NCI-H2081 (cell line): ENCODE measurements at places on chromosomes 6 and 20.

DNA sequence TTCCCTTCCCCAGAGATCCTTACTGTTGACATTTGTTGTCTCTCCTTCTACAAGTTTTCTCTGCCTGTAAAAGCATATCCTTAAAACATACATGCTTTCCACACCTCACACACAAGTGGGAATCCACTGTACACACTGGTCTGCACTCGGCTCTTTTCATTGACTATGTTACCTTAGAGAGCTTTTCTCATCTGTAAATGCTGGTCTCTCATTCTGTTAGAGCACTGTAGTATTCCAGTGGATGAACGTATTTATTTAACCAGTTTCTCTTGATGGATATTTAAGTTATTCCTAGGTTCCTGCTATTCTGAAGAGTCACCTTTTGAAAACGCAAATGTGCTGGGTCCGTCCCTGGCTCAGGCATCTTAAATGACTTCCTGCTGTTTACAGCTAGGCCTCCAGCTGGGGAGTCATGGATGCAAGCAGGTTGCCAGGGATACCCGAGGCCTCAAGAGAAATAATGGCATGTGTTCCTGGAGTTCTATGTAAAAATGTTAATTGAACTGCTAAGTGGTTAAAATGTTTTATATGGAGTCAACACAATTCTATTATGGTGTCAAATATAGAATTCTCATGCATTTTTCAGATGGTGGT is 61.1 kb upstream of the TGM3 start:
- peak; percentile 84 for DNase-seq

DNA sequence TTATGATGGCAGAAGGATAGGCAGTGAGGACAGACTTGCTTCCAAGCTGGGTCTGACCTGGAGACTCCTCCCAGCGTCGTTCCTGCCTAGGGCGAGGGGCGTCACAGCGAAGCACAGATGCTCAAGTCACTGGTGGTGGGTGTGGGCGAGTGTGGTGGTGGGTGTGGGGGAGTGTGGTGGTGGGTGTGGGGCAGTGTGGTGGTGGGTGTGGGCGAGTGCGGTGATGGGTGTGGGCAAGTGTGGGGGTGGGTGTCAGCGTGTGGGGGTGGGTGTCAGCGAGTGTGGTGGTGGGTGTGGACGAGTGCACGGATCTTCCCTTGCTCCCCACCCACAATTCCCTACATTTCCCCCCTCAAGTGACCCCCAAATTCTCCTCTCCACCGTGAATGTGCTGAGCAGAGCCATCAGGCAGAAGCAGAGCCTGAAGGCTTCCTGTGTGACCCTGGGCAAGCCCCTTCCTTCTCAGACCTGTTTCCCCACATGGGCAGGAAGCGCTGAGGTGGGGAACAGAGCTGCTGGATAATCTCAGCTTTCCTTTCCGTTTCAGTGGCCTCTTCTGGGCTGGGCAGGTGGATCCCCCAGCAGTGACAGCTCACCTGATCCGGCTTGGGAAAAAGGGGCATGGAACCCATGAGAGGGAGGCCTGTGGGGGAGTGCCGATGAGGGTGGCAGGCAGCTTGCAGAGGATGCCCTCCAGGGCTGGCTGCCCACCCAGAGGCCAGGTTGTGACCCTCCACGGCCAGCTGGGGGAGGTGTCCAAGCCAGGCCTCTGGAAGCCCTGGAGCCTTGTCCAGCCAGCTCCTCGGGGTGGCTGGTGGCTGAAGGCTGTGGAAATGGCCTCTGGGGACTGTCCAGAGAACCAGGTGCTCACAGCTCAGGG is 42.9 kb downstream of the RSPO4 start:
- no peak for DNase-seq

DNA sequence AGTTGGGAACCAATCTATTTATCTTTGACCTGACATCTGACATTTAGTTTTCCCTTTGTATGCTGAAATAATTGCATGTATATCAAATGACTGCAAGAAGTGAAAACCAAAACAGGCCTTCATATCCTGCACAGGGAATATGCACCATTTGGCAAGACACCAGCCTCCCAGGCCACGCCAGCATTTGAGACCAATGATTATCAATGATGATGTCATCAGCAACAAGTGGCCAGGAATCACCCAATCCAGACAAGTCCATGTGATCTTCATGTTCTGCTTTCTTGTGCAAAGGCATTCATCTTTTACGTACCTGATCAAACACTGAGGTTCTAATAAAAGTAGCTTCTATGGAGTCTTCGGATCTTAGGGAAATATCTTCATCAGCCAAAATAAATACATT is 107.4 kb upstream of the TENT5A start:
- DNase-seq = no peak

- no peak for DNase-seq
These were observed 8.4 kb upstream of the STK35 start for GRCh38 chr20:2093159-2093781.

DNA sequence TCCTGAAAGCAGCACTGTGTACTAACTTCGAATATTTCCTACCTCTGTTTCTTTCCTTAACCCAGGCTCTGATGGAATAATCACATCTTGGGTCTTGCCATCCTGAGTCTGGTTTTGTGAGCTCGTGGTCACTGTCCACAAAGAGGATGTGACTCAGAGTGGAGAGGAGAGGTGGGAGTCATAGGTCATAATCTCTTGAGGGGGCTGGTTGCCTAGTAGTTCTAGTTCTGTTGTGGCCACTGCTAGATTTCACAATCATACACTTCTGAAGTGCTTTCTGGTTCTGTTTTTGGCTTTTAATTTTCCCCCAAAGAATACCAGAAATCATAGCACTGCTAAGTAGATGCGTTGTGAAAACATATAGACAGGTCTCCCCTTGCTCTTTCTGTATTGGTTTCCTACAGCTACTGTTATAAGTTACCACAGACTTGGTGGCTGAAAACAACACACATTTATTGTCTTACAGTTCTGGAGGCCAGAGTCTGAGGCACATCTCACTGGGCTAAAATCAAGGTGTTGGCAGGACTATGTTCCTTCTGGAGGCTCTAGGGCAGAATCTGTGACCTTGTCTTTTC is 102.8 kb downstream of the NRSN1 start:
- no peak for DNase-seq

GRCh38 chr6:84466511-84466910 is 239.1 kb upstream of the CEP162 start:
- DNase-seq = no peak

- DNase-seq = peak; percentile 9
These were observed 160.0 kb upstream of the RALGAPA2 start for GRCh38 chr20:20872428-20872827.

GRCh38 chr20:2469991-2470422 is 582 bp downstream of the SNRPB start:
- DNase-seq = no peak

DNA sequence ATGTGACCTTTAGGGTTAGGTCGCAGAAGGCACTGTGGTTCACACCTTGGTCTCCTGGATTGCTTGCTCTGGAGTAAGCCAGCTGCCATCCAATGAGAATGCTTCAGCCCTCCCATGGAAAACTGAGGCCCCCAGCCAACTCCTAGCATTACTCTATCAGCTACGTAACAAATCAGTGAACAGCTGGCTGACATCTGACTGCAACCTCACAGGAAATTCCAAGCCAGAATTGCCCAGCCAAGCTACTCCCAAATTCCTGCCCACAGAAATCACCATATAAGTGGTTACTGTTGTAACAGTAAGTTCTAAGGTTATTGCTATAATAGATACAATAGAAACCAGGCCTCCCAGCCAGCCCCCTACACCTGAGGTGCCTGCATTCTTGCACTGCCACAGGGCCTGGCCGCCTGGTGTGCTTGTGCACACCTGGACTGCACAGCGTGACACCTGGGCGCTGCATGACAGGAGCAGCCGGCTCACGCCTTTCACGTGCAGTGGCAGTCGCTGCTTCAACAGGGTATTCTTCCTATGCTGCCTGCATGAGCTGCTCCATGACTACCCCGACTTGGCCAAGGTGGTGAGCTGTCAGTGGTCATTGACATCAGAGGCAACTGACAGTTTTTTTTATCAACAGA is 429.7 kb upstream of the RUNX2 start:
- no peak for DNase-seq

GRCh38 chr6:142722012-142722411 is 223.0 kb downstream of the HIVEP2 start:
- no peak for DNase-seq

GRCh38 chr20:38434301-38434741 is 807 bp downstream of the SNHG17 start:
- DNase-seq = peak; percentile 10

GRCh38 chr6:159665868-159666635 is 27.0 kb downstream of the SOD2 start:
- no peak for DNase-seq

DNA sequence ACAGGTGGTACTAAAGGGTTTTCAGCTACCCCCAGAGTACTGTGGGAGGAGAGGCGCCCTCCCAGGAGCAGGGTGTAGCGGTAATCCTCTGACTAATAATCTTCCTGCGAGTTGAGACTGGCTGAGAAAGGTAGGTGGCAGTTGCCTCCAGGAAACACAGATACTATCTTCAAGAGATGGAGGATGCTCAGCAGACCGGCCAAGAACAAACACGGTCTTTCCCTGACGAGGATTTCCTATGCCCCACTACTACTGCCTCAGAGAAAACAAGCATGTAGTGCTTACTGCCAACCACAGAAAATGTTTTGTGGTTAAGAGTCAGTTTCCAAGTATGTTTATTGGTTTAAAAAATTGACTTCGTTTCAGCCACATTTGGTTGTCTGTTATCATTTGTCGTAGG is 26.8 kb downstream of the C6orf89 start:
- no peak for DNase-seq

DNA sequence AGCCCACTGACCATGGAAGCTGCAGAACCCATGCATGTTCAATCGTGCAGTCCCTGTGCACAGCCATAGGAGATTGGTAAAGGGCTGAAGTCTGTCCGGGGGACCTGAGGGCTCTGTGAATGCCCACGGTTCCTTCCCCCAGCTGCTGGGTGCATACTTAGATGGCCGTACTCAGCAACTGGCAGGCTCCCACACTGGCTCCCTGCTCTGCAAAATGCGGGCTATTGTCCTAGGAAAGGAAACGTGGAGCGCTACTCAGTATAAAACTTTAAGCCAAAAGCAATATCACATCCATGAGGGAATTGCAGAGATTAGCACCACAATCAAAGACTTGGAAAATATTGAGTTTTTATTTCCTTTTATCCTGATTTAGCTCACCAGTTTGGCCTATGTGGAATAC is 202.0 kb downstream of the WDR27 start:
- DNase-seq = no peak

- no peak for DNase-seq
These were observed 358.1 kb downstream of the CDKAL1 start for GRCh38 chr6:20892365-20892764.

DNA sequence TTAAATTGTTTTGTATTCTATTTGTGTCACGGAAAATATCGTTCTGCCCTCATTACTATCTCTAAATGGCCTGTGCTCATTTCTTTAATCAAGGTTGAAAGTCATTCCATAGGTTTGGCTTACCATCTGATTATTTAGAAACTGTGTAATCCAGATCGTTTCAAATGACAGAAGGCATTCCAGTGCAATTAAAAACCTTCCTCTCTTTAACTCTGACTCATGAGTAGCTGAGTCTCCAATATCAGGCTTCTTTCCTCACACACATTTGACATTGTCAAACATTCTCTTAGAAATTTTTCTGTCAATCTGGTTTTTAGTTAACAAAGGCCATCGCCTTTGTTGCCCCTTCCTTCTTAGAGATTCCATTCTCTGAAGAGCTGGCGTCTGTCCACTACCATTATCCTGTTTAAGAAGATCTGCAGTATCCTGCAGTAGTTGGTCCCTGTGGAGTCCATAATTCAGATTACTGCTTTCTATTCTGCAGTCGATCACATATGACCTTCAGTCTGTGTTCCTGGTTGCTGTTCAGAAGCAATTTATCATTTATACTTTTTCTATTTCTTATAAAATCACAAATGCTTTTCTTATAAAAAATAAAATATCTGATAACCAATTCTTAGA is 3.9 kb upstream of the TRDN start:
- no peak for DNase-seq

DNA sequence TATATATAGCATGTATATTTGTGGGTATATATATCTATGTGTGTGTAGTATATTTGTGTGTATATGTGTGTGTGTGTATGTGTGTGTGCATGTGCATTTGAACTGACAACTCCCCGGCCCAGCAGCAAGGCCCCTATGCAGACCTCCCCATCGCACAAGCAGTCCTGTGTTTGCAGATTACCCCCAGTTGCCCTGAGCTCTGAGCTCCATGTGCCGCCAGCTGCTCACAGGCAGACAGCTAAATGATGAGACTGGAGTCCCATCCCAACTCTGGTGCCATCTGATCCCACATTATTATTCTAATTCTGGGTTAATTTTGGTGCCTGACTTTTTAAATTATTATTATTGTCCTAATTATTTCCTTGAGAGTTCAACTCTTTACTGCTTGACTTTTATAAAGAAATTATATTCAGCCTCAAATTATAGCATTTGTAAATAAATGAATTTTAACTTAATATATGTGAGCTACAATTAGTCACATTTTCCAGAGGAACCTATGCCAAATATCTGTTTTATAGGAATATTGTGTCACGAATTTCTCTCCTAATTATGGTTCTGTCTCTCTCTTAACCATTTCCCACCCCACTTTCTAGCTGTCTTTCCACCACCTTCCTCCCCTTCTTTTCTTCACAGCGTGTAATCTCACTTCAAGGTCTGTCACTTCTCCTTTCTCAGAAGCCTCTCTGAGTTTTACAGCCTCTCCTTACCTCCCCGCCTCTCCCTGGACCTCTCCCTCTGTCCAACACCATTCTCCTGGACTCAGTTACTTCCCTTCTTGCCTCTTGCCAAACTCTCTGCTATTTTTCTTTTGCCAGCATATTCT is 90.6 kb upstream of the SYNDIG1 start:
- DNase-seq = no peak

DNA sequence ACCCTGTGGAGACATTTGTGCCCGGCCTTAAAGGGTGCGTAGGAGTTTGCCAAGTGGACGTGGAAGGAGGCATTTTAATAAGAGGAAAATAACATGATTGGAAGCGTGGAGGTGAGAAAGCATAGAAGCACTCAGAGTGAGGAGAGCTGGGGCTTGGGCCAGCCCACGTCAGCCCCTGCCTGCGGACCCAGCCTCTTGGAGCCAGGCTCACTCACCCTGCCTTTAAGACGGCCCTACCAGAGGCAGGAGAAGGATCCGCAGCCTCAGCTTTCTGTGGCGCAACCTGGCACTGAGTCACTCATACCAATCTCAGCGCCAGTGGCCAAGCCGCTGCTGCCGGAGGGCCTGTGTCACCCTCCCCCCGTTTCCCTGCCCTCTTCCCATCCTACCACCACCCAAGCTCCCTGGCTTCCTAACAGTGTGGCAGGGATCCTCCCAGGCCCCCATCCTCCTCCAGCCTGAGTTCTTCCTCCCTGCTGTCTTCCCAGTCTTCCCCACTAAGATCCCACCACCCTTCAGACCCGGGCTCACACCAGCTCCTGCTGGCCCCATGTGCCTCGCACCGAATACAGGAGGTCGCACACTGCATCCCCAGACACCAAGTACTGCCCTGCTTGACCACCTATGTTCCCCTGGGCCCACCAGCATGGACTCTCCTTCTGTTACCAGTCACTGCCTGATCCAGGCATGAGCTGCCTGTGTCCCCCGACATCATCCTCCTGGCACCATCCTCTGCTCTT is 285.2 kb downstream of the UST start:
- no peak for DNase-seq
